ENCODE measurements at places on chromosomes 3 and 15.

GRCh38 chr3:34387826-34388564 lies 589.6 kb downstream of the PDCD6IP start:
- no peak for DNase-seq

DNA sequence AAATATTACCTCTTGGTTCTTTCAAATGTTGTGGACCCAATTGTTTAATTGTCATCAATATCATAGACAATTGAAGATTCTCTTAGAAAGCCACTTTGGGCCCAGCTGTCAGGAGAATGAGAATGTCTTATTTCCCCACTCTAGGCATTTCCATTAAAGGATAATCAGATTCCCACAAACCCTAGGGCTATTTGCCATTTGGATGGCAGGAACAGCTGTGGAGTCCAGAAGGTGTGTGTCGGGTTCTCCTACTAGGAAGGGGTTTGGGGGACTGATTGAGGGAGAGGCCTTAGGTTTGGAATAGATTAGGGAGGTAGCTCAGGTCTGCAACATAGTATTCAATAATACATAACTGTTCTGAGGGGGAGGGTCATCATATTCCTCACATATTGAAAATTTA lies 35.2 kb upstream of the PLSCR5 start:
- DNase-seq = no peak

DNA sequence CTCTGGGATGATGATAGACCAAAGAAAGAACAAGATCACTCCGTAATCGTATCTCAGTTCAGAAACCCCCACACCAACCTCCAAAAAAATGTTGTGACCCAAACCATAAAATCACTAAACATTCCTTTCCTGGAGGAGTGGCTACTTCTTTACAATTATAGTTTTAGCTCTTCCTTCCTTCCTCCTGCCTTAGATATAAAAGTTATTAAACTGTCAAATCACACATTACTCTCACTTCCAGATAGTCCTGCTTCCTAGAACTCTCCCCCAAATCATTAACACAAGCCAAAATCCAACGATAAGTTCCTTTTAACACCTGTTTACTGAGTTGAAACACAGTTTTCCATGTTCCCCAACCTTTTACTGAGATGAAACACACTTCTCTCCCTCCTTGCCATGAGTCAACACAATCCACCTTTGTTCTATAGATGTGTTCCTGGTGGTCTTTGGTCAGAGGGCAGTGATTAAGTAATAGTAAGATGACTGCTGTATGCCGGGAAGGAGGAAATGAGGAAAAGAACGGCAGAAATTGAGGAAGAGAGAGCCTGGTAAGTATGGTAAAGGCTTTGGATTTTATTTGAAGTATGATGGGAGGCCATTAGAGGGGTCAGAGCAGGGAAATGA lies 8.3 kb upstream of the CRYGS start:
- DNase-seq = no peak

- DNase-seq = no peak
Observed at GRCh38 chr15:34793071-34793470, 2.3 kb downstream of the ACTC1 start.

- DNase-seq = peak; percentile 21
Observed at GRCh38 chr3:48595526-48596121, 495 bp upstream of the COL7A1 start.

DNA sequence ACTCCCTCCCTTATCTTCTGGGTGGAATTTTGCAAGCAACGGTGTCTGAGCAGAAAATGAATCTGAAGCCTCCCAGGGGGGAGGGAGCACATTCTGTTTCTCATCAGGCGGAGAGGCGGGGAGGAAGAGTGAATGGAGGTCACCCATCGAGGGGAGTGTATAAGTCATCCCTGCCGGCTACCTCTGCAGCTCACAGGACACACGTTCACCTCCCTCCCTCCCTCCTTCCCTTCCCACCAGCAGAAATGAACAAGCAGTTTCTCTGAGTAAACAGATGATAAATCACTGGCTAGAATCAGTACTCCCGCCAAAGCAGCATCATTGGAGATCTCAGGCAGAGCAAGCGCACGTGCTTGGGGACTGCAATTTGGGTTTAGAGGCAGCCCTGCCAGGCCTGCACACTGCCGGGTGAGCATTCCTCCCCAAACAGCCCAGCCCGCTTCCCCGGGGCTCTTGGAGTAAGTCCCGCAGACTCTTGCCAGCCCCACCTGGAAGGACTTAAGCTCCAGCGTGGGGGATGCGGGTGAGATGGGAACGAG lies 38.3 kb downstream of the CPN2 start:
- DNase-seq = no peak

- DNase-seq = peak; percentile 5
Observed at GRCh38 chr3:170137986-170138385, 43.5 kb downstream of the PHC3 start.

- DNase-seq = no peak
Observed at GRCh38 chr15:75925440-75925839, 21.8 kb downstream of the FBXO22 start.

DNA sequence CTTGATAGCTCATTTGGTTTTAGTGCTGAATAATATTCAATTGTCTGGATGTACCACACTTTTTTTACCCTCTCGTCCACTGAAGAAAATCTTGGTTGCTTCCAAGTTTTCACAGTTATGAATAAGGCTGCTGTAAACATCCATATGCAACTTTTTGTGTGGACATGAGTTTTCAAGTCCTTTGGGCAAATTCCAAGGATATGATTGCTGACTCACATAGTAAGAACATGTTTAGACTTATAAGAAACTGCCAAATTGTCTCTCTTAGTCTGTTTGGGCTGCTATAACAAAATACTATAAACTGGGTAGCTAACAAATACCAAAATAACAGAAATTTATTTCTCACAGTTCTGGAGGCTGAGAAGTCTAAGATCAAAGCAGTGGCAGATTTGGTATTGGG lies 59.5 kb upstream of the TNFSF10 start:
- DNase-seq = no peak

Measured in suppressor macrophage treated with lipopolysaccharide for 4 hours (primary cell).